Midbrain (tissue), 1 donor: ENCODE measurements at places on chromosomes 5 and 9.

DNA sequence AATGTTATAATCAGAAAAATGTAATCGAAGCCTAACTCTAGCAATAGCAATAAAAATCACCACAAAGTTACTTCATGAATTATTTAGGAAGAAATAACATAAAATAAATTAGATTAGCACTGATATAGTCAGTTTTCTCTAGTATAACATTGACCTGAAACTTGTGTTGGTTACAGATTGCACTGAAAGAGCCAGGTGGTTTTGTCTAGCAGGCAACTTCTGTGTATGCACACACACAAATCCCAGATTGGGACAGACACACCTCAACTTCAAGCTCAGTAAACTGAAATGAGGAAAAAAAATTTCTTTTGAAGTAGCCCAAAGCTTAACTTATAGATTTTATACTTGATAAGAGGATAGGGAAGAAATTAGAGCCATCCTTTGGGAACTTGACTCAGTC lies 129.3 kb downstream of the EFNA5 start:
- DNase-seq = no peak

DNA sequence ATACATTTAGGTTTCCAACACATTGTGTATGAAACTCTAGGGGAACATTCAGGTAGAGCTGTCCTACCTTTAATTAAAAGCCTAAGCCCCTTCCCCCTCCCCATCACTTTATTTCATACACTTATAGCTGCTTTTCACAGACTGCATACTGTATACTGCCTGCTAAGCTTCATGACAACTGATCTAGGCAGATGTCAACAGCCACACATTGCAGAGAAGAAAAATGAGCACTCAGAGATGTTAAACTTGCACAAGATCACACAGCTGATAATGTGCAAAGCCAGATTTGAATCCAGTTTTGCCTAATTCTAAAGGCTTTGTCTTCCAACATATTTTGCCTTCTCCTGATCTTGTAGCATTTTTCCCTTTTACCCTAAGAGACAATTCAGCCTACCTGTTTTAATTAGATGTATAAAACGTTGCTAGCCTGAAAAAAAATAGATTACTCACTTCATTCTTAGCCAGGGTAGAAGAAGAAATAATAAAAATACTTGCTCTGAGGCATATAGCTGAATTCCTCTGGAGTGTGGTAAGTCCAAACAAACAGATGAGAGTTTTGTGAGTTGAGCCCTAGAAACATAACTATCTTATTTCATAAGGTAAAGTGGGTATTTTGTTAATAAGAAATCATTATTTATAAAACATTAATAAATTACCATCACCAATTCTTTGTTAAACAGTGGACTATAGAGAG lies 56.9 kb upstream of the CAST start:
- no peak for DNase-seq

- no peak for DNase-seq
These were observed 31.7 kb upstream of the ZBTB43 start for GRCh38 chr9:126773004-126773607.

- DNase-seq = peak; percentile 11
These were observed 10.9 kb downstream of the PPARGC1B start for GRCh38 chr5:149740866-149741459.

DNA sequence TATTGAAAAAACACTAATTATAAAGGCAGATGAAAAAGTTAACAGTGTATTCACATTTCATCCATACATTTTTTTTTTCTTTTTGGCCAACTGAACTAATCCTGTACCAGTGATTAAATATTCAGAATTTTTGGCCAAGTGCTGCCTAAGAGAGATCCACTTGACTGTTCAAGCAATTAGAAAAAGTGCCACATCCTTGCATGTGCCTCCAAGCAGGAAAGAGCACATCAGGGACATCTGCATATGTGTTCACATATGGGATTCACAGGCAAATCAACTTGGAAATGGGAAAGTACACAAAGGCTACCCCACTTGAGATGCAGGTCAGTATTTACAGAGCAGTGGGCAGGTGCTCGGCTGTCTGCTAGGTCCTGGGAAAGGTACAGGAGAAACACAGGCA lies 163.3 kb upstream of the LHFPL2 start:
- DNase-seq = no peak

GRCh38 chr5:60131504-60131903 lies 238.0 kb upstream of the PDE4D start:
- no peak for DNase-seq

GRCh38 chr9:88800329-88800682 lies 191.0 kb upstream of the S1PR3 start:
- no peak for DNase-seq

DNA sequence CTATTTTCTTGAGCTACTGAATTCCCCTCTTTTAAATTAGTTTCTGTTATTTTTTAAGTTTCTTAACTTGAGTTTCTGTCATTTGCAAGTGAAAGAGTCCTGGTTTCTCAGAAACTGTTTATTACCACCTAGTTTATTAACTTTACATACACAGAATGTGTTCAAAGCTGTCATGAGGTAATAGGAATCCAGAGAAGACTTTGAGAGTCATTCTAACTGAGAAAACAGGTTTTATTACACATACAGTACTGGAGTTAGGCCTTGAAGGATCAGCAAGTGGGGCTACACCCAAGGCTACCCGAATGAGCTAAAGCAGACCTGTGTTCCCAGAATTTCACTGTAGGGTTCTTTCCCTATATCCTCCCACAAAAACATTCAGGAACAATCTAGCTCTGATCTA lies 33.1 kb downstream of the FAM114A2 start:
- no peak for DNase-seq

GRCh38 chr5:180950291-180950949 lies 38.2 kb upstream of the BTNL3 start:
- no peak for DNase-seq

- DNase-seq = no peak
These were observed 24.7 kb upstream of the CNOT6 start for GRCh38 chr5:180469586-180469865.

- no peak for DNase-seq
These were observed 5.6 kb upstream of the C5 start for GRCh38 chr9:121055642-121056143.

DNA sequence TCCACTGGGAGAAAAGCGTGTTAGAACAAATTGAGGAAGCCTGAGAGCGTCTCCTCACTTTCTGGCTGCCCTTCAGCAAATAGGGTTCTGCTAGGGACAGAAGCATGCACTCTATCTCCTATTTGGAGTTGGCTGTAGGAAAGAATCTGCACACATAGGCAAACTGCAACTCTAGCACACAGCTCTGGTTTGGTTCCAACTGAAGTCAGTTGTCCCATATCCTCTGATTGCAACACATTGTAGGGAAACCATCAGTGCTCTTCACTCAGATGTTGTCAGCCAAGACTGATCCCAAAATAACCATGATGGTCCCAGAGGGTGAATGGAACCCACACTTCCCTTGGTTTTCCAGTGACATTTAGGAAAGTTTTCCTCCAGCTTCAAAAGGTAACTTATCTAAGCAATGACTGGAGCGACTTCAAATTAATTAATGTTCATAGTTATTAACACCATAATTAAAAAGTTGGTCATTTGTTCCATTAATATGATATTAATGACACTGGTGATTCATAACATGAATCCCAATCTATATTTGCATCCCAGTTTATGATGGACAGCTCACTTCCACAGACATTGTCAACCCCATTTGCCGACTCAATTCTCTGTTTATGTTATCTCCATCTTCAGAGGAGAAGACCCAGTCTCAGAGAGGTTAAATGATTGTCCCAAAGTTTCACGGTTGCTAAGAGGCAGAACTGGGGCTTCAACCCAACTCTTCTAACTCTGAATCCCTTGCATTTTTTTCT lies 136.7 kb upstream of the ZNF462 start:
- DNase-seq = no peak

DNA sequence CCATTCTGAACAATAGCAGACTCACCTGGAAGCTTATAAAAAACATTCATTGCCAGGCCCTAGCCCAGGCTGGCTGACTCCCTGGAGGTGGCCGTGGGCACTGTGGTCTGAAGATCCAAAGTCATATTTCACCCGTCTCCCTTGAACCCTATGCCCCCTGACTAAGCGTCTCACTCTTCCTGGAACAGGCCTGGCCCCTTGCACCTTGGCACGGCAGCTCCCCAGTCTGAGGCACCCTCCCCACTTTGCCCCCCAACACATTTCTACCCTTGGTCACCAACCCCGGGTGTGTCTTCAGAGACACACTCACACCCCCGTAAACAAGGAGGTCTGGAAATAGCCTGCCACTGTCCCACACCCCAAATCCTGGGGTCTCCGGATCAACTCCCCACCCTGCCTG lies 68.6 kb upstream of the LMX1B start:
- no peak for DNase-seq

- DNase-seq = no peak
These were observed 25.0 kb upstream of the SUSD3 start for GRCh38 chr9:93033531-93033930.

DNA sequence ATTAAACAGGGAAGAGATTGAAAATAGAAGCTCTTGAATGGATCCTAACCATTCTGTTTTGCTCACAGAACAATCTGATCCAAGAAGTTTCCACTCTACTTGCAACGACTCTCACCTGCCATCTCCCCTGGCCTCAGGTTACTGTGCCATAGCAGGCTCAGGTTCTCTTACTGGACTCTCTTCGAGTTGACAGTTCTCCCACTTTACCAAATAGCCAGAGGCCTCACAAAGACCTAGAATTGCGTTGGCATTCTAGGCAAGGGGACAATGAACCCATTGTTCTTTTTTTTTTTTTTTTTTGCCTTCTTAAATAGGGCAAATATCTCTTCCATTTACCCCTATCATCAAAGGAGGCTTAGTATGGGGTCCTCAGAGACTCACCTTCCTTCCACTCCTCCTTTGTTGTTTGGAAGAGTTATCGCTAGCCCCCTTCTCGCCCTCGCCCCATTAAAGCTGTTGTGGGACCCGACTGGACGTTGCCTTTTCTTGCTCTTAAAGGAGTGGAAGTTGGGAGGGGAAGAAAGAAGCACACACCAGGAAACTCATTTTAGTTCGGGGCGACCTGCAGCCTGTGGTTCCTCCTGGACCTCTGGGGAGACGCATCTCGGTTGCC lies 688 bp upstream of the PLPPR1 start:
- no peak for DNase-seq

DNA sequence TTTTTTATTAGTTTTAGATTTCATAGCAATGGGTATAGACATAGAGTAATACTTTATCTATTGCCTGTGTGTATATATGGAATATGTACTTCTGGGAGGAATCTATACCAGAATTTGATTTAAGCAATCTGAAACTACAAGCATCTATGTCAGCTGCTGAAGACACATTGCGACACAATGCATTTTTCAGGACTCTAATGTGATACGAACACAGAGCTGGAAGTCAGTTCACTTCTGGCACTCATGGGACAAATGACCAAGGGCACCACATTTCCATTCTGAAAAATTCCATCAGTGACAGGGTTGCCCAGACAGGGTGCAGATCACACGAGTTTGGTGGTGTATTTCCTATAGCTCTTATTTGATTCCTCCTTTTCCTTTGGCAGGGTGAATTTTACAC lies 259.5 kb downstream of the NTRK2 start:
- DNase-seq = no peak

- no peak for DNase-seq
These were observed 1013.4 kb upstream of the COX7C start for GRCh38 chr5:85604378-85604777.

DNA sequence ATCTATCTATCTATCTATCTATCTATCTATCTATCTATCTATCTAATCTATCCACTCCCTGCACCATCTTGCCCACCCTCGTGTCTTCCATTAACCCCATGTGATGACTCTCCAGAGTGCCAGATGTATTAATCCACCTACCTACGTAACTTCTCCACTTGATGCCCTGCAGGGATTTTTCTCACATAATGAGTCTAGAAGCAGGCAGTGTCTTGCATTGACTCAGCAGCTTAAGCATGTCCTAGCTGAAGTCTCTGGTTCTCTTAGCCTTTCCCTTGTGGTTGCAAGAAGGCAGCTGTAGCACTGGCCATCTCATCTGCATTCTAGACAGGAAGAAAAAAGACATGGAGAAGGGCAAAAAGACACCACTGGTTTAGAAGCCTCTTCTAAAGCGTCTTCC lies 96.7 kb upstream of the ALDH1B1 start:
- no peak for DNase-seq

DNA sequence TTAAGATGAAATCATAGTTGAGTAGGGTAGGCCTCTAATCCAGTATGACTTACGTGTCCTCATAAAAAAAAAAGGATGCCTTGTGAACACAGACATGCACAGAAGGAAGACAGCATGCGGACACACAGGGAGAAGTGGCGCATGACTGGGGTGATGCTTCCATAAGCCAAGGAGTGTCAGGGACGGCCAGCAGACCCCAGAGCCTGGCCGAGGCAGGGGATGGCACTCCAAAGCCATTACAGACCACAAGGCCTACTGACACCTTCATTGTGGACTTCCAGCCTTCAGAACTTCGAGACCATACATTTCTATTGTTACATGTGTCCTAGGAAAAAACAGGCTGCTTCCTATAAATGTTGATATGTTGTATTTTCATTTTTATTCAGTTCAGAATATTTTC lies 19.9 kb downstream of the EHMT1 start:
- no peak for DNase-seq

DNA sequence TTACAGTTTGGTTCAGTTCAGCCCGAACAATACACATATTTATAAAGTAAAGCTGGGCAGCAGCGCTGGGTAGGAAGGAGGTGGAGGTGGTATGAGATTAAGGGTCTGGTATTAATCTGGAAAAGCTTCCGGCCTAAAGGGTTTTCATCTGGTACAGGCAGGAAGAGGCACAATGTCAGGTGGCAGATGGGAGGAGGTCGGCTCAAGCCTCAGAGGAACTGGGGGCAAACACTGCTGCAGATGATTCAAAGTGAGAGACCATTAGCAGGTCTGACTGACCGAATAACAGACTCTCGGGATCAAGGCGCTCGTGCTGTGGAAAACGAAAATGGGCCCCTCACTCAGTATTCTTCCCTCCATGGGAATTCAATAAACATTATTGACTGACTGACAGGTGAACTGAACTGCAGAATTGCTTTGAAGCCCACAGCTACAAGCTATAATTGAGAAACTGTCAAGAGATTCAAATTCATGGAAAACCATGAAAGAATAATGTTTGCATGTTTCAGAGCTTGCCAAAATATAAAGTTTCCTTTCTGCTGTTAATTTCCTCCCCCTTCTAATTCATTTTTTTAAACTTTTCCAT lies 75.3 kb downstream of the TMEM167A start:
- DNase-seq = no peak

GRCh38 chr5:168976311-168976970 lies 324.5 kb downstream of the SLIT3 start:
- no peak for DNase-seq

GRCh38 chr5:149759986-149760853 lies 30.1 kb downstream of the PPARGC1B start:
- no peak for DNase-seq

- peak; percentile 48 for DNase-seq
These were observed 48.7 kb upstream of the PSD2 start for GRCh38 chr5:139746691-139747582.

GRCh38 chr9:122519376-122519775 lies 435 bp downstream of the OR1J4 start:
- no peak for DNase-seq

DNA sequence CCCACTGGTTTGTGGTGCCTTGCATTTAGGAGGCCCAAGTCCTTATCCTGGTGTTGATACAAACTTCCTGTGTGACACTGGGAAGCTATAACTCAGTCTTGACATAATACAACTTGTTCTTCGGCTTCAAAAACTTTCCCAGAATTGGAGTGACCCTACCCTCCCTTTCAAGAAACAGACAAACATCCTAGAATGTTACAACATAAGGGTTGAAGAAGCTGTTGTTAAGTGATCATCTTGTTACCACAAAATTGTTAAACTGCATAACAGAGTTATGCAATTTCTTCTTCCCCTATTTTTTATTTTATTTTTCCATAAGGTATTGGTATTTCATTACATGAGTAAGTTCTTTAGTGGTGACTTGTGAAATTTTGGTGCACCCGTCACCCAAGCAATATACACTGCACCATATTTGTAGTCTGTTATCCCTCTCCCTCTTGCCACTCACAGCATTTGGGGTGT lies 21.3 kb downstream of the TLR4 start:
- DNase-seq = no peak
